Bronchial epithelial cell (primary cell): ENCODE measurements at places on chromosomes 1 and 21.

GRCh38 chr1:11384170-11384554 lies 94.8 kb upstream of the DISP3 start:
- peak; percentile 40 for DNase-seq

DNA sequence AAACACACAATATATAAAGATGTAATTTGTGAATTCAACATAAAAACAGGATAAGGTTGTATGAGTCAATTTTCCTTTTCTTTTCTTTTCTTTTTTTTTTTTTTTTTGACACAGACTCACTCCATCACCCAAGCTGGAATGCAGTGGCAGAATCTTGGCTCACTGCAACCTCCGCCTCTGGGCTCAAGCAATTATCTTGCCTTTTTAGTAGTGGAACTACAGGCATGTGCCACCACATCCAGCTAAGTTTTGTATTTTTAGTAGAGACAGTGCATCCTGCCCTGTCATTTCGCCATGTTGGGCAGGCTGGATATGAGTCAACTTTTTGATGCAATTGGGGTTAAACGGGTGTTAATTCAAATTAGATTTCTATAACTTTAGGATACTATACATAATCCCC lies 10.3 kb upstream of the SPRR2B start:
- DNase-seq, result no peak

DNA sequence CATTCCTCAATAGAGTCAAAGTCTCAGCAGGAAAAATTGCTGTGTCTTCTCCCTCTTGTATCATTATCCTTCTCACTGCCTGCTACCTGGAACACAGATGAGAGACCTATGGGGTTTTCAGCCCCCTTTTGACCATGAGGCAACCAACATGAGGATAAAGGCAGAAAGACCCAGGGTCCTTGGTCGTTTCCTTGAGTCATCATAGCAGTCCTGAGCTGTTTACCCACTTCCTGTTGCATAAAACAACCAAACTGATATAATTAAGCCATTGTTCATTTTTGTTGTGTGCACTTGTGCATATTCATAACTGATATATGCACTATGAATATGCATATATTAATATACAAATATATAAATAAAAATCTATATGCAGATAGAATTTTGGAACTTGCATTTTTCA lies 188.3 kb upstream of the MAP1LC3C start:
- DNase-seq, result no peak

- no peak for DNase-seq
Observed at GRCh38 chr1:30373471-30374399, 349.6 kb downstream of the MATN1 start.

DNA sequence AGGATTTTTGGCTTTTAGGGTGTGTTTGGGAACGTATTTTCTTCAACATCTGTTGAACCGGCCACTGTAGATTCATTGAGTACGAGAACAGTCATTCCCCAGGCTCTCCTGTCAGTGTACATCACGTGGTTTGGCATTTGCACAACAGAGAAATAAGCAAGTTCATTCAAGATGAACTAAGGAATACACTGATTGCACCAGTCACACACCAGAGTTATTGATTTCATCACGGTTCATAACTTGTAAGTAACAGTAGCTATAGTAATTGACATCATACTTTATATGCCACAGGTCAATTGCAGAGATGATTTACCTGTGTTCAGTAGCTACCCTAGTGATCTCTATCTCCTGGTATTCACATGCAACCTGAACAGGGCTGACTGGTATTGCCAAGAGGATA lies 90.7 kb upstream of the ETS2 start:
- peak; percentile 67 for DNase-seq

DNA sequence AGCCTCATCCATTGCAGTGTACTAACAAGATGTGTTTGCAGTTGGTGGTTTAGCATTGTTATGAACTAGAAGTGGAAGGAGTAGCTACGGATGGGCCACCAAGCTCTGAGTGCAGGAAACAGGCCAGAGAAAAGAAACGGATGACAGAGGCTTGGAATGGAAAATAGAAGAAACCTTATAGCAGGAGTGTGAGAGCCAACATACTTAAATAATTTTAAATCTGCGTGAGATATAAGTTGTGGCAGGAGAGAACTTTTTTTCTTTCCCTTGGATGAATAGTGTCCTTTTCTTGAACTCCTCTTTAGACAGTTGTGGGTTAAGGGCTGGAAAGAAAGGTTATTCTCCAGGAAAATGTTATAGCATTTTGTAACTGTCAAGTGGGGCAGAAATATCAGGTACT lies 54.2 kb downstream of the RGL1 start:
- no peak for DNase-seq

DNA sequence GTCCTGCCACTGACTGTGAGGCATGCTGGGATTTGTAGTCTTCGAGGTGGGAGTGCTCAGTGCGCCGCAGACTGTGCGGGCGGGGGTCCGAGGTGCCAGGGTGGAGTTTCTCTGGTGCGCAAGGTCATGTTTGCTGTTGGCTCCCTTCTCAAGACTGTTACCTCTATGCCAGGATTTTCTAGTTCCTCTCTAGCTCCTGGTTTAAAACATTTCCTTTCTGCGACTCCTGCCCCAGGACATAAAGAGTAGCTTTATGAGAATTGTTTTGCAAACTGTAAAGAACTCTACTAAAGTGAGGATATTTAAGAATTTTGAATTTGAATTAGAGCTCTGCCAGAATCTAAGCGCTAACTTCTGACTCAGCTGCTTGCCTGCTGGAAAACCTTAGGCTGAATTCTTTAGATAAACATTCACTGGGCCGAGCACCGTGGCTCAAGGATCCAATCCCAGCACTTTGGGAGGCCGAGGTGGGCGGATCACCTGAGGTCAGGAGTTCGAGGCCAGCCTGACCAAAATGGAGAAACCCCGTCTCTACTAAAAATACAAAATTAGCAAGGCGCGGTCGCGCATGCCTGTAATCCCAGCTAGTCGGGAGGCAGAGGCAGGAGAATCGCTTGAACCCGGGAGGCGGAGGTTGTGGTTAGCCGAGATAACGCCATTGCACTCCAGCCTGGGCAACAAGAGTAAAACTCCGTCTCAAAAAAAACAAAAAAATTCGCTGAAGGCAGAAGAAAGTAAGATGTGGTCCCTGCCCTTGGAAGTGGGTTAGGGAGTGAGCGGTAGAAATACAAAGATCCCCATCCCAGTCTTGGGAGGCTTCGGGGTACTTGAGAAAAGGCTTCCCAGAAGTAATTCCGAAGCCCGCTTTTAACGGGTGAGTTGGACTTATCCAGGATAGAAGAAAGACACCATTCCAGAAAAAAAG lies 992 bp upstream of the USP48 start:
- DNase-seq, result no peak

- no peak for DNase-seq
Observed at GRCh38 chr1:1132042-1132950, 16.4 kb upstream of the C1orf159 start.

DNA sequence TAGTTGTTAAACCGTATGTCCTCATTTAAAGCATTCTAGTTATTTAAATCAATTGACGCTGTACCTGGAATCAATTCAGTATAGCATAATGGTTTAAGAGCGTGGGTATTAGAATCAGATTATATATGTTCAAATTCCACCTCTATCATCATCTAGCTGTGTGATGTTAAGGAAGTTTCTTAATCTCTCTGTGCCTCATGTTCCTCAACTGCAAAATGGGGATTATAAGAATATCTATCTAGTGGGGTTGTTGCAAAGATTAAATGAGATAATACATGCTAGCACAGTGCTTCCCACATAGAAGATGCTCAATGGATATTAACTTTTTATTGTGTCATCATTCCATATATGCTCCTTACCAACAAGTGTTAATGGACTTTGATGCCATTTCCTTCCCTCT lies 16.0 kb downstream of the MIXL1 start:
- DNase-seq, result no peak

GRCh38 chr1:34639701-34640100 lies 115.1 kb upstream of the GJB5 start:
- DNase-seq, result no peak

- DNase-seq, result peak; percentile 89
Observed at GRCh38 chr1:181033799-181034451, at the start of gene MR1. TSS of gene MR1 (plus strand) at chr1:181033983. CDS start at chr1:181034008, 25 bp downstream.

GRCh38 chr21:38159355-38159754 lies 97.4 kb upstream of the KCNJ15 start:
- DNase-seq, result peak; percentile 75

DNA sequence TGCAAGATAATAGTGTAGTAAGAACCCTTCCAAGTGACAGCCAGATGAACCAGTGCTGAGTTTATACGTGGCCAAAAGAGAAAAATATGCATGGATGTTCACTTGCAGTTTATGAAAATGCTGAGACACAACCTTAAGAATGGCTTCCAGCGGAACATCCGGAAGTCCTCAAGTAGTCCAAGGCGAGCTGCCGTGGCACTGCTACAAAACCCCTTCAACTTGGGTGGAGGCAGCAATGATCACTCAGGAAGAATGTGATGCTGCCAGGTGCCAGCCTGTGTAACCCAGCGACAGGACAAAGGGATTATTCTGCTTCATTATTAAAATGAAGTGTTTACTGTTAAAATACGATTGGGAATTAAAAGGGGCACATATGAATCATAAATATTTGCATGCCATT lies 179.6 kb downstream of the RUNX1 start:
- DNase-seq, result no peak

DNA sequence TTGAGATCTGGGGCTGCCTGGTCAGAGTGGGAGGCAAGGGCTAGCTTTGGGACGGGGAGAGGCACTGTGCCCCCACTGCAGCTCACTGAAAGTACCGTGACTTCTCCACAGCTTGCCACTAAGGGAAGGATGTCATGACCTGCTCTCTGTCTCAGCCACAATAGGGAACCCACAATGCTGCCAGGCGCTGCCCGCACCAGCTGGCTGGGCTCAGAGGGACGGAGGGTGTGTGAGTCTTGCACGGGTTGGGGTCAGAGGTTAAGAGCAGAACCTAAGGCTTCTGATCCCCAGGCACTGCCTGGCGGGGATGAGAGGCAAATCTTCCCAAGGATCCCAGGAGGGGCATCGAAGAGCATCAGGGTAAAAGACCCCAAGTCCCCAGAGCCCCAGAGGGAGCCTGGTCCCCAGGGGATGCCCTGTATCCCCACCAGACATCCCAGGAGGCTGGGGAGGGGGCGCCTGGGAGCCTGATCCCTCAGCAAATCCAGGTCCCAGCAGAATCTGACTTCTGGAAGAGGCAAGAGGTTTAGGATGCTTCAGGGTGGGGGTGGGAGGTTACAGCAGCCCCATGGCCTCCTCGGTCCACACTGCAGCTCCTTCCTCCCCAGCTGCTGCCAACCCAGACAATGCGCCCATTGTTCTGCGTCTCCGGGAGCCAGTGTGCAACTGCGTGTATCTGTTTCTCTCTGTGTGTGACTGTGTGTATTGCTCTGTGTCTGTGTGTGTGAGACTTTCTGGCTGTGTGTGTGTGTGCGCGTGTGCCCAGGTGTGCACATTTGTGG lies 2.0 kb upstream of the MARCKSL1 start:
- DNase-seq, result no peak

DNA sequence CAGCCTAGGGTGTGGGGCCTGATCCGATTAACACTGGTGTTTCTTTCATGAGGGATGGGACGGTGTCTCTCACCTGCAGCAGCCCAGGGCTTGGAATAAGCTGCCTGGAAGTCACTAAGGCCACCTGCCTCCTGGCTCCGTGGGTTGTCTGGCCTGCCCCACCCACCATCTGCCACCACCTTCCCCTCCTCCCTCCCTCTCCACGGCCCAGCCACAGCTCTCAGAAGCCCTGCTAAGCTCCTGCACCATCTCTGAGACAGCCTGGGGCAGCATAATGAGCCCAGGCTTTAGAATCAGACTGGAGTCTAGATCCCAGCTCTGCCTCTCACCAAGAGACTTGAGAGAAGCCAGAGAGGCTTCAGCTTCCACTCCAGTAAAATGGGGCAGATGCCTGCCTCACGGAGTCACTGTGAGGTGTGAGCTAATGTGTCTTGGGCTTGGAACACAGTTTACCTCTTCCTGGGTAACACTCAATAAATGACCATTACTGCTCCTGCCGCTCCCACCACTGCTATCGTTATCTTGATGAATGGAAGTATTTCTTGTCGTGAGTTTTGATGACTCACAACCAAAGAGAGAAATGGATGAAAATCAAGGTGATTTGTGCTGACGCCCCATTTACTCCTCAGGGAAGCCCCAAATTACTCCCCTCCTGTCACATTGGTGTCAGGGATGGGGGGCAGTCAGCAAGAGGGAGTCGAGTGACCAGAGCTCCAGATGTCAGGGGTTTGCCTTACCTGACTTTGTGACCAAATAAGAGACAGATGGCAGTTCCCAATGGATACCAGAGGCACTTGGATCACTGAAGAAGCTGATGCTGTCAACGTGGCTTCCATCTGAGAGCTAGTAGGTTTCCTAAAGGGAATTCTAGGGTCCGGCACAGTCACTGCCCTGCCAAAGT lies 23.5 kb upstream of the C1QA start:
- DNase-seq, result no peak

DNA sequence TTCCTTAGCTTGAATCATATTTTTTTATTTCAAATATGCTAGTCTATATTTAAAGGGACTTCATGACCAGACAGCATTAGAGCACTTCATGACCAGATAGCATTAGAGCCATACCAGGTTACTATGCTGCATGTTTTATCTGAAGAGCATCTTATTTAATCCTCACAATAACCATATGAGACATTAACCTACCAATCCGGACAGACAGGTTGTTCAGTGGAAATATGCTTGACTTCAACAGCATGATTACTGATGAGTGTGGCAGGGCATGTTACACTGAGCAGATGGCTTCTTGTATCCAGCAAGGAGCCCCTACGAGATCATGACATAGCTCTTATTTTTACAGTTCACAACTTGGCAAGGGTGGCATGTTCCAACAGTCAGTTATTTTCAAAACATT lies 85.0 kb upstream of the KCTD3 start:
- peak; percentile 34 for DNase-seq
